ENCODE measurements at places on chromosomes 6 and 20.

DNA sequence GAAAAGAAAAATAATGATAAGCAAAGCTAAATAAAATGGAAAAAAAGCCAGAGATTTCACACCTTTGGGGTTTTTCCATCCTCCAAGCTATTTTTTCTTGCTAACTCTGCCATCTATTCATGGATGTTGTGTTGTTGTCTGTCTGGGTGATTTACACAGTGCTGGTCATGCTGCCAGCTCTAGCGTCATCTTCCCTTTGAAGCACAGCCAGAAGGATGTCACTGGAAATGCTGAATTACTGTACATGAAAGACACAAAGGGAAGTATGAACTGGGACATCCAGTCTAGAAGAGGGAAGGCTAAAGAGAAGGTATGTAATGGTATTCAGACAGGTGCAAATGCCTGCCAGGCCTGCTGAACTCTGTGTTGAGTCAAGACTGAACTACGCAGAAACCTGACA is 241.9 kb upstream of the STXBP5 start:
- DNase-seq: no peak

- DNase-seq: no peak
Observed at GRCh38 chr20:47007826-47008655, 113.4 kb downstream of the EYA2 start.

DNA sequence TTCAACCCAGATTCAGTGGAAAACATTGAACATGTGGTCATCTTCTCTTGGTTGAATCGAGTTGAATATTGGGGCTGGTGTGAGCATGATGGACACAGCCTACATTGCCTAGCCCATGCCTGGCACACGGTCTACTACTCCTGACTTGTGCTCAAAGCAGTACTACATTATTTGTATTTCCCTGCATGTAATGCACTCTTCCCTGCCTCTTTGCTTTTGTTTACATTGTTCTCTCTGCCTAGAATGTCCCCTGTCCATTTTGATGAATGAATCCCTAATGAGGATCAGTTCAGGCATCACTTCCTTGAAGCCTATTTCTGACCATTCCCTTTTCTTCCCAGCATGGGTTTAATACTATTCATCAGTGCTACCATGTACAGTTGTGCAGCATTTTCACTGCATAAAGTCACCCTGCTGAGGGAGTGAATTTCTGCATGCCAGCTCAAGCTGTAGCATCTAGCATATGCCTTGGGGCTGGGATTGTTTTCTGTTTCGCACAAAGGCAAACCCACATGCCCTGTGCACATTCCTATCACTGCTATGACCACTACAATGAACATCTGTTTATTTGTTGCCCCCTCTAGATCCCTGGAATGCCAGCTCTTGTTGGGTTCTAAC is 75.3 kb upstream of the CCN6 start:
- no peak for DNase-seq

- no peak for DNase-seq
Observed at GRCh38 chr6:55530931-55531330, 48.1 kb downstream of the HMGCLL1 start.

DNA sequence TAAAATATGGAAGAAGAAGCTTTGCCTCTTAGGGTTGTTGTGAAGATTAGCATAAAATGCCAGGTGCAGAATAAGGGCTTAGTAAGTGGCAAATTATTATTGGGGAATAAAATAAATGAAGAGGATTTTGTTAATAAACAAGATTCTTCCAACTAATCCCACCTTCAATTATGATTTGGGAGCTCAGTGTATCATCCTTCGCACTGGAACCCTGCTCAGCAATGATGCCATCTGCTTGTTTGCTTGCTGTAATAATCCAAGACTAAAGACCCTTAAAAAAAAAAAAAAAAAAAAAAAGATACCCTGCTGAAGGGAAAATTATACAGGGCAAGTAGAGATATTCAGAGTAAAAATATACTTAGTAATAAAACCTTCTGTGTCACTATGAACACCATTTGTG is 62.0 kb upstream of the RREB1 start:
- DNase-seq: no peak

GRCh38 chr20:24647713-24648112 is 178.3 kb downstream of the SYNDIG1 start:
- no peak for DNase-seq

- no peak for DNase-seq
Observed at GRCh38 chr6:47670851-47671250, 27.5 kb upstream of the ADGRF4 start.

GRCh38 chr6:42156638-42157037 is 14.2 kb upstream of the C6orf132 start:
- no peak for DNase-seq

GRCh38 chr6:106014955-106015354 is 71.2 kb upstream of the PRDM1 start:
- no peak for DNase-seq

DNA sequence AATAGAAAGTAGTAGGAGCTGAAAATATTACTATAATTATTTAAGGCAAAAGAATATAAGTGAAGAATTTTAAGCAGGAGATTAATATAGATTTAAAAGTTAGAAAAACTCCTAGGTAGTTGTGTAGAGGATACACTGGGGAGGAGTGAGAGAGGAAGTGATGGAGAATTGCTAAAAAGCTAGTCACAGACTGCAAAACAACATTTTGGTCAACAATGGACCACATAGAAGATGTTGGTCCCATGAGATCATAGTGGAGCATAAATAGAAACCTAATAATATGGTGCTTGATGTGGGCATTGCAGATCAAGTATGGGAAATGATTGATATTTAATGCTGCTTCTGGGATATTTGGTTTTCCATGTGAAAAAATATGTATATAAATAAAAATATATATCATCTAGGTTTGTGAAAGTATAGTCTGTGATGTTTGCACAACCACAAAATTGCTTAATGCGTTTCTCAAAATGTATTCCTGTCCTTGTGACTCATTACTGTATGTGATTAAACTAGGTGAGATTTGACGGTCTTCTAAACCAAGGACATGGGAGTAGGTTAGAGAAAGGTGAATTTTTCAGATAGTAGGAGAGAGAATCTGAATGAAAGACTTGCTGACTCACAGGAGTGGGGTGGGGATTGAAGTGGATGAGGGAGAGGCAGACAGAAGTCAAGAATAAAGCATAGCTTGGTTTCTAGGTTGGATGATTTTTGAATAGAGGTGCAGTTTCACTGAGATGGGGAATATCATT is 174.0 kb downstream of the BCKDHB start:
- no peak for DNase-seq

- no peak for DNase-seq
Observed at GRCh38 chr6:55886185-55886836, 10.9 kb upstream of the BMP5 start.
